ENCODE measurements at places on chromosomes 2 and 18.

- ATAC-seq, result peak; percentile 56
Measured at GRCh38 chr2:202337151-202337550, 39.0 kb upstream of the BMPR2 start.

- peak; percentile 36 for ATAC-seq
Measured at GRCh38 chr2:47193607-47194006, 38.5 kb upstream of the STPG4 start.

DNA sequence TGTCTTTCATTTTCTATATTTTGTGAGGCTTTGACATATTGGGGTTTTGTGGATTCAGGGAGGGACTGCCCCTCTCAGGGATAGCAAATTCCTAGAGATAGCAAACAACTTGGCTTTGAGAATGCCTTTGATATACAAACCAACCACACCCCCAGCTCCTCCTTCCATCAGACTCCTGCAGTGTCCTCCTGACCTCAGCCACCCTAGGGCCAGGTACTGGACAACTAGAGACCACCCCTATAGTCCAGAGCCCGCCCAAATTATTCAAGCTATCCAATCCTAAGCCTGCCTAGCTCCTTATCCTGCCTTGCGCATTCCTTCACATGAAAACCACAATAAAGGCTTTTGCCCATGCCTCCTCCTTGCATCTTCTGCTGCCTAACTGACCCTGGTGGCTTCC, 22.9 kb upstream of the STAM2 start:
- no peak for ATAC-seq

GRCh38 chr18:52340406-52341102, 557 bp downstream of the DCC start:
- ATAC-seq, result peak; percentile 5

GRCh38 chr2:236352761-236353593, 88.8 kb upstream of the ASB18 start:
- peak; percentile 34 for ATAC-seq

DNA sequence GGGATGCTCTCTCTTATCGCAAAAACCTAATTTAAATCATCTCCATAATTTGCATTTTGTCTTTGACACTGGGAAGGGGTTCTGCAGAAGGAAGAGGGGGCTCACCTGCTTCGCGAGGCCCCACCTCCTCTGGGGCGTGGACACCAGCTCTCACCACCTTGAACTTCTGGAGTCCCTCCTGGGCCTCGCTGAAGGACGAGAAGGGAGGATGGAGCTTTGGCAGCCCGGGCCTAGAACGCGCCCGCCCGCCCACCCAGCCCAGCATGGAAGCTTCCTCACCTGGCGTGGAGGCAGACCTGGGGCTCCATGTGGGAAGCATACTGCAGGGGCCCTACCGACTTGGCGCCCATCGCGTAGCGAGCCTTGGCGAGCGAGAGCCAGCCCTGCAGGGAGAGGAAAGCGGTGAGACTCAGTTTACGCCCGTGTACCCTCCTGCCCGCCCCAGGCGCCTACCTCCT, 1.1 kb upstream of the IMP4 start:
- no peak for ATAC-seq

DNA sequence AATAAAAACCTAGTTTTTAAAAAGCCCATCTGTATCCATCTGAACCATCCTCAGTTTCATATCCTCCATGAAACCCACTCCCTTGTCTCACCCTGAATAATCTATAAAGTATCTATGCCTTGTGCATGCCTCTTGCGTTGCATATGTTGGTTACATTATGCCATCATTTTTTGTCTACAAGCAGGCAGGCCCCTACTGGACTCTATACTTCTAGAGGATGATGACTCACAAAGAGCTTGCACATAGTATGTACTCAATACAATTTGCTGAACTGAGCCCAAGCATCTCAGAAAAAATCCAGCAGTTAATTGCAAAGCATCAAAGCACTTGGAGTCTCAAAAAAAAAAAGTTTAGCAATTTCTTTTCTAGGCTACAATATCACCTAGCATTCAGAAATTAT, 95.6 kb downstream of the DYM start:
- no peak for ATAC-seq

DNA sequence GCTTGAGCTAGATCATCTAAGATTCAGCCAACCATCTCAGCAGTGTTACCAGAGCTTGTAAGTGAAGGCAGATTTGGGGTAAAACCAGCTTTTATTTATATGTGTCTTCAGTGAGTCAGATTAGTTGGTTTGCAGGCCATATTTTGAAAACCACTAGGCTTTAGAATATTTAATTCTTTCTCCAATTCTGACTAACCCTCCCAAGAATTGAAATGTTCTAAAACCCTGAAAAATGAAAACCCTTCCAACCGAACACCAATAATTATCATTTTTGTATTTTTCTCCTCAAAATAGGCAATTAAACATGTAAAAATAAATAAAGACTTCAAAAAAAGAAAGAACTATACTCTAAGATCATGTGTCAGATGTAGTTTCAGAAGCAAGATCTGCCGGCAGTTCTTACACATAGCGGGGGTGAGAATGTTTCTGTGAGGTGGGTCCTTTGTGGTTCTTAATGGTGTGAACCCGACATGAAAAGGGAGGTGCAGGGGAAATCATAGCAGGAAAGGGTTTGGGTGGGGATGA, 14.2 kb downstream of the PLEK start:
- no peak for ATAC-seq

- no peak for ATAC-seq
Measured at GRCh38 chr2:230850358-230850658, 14.4 kb upstream of the ITM2C start.

GRCh38 chr2:225073198-225073597, 30.9 kb upstream of the DOCK10 start:
- no peak for ATAC-seq

- ATAC-seq, result no peak
Measured at GRCh38 chr2:122737429-122738077, 982.1 kb downstream of the TSN start.

GRCh38 chr2:225037415-225038230, 4.6 kb downstream of the DOCK10 start:
- ATAC-seq, result no peak

DNA sequence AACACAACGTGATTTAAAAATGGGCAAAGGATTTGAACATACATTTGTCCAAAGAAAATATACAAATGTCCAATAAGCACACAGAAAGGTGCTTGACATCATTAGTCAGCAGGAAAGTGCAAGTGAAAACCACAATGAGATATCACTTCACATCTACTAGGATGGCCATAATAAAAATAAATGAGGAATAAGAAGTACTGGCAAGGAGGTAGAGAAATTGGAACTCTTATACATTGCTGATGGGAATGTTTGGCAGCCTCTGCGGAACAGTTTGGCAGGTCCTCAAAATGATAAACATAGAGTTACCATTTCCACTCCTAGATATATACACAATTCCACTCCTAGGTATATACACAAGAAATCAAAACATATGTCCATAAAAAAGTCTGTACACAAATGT, 51.0 kb upstream of the PGAP1 start:
- no peak for ATAC-seq

GRCh38 chr2:236647621-236648020, 78.0 kb downstream of the ACKR3 start:
- no peak for ATAC-seq

DNA sequence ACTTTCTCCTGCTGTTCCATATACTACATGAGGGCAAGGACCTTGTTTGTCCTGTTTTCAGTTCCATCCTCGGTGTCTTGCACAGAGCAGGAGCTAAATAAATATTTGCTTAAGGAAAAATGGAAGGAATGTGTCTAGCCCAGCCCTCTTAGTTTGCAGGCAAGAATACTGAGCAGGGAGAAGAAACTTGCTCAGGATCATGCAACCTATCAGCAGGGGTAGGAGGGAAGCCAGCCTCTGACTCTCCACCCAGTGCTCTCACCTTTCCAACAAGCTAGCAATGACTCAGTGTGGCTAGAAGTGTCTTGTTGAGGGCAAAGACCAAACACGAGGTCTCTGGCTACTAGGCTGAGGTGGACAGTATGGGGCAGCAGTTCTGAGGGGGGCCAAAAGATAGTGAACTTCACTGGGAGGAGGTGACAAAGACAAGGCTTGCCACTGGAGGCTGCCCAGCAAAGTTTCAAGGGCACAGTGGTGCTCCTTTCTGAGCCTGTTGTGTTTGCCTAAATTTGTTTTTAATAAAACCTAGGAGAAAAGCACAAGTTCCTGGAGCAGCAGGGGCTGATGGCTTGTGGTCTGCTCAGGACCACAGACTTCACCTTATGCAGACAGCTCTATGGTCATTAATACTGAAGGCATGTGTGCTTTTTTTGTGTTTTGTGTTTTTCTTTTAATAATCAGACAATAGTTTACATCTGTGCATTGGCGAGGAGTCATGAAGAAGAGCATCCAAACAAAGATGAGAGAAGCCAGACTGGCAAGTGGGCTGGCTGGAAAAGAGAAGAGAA, 49.1 kb upstream of the CTAGE1 start:
- peak; percentile 25 for ATAC-seq
